ENCODE measurements at places on chromosomes 2 and 18.

DNA sequence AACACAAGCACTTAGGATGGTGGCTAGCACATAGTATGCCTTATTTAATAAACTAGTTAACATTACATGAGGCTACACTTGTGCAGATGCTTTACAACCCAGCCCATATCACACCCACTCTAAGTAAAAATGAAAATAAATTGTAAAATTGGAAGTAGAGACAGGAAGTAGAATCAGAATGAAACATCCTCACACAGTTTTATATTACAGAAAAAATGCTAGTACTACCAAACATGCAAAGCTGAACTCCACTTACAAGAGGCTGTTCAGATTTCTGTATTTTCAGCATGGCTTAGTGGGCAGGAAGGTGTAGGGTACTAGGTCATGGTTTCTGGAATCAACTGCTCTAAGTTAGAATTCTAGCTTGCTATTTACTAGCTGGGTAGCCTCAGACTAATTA, 18.2 kb upstream of the CRIM1 start:
- no peak for DNase-seq

DNA sequence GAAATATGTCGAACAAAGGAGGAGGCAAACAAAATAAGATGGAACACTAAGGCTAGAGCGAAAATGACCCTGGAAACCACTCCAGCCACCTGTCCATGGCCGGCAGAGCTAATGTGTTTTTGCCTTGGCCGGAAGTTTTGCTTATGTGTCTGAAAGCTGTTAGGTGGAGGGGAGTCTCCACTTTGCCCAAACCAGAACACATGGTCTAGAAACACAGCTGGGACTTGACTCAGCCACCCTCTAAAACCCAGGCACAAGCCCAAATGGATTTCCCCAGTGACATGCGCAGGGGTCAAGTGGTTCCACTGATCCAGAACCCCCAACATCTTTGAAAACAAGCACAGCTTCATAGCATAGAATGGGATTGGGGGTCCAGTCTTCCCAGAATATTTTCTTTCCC, 159.3 kb downstream of the ZBTB7C start:
- no peak for DNase-seq

GRCh38 chr2:217852555-217853211, 150.1 kb downstream of the TNS1 start:
- DNase-seq: no peak

GRCh38 chr2:172234716-172235691, 132.3 kb upstream of the DLX2 start:
- no peak for DNase-seq

GRCh38 chr2:161556440-161556839, 67.8 kb upstream of the SLC4A10 start:
- no peak for DNase-seq

- no peak for DNase-seq
Observed at GRCh38 chr18:49460976-49461601, 644 bp upstream of the DYM start.

GRCh38 chr2:143762176-143762928, 633.1 kb downstream of the ARHGAP15 start:
- no peak for DNase-seq

GRCh38 chr2:127735044-127735443, 33.7 kb downstream of the SFT2D3 start:
- no peak for DNase-seq

Data from upper lobe of right lung (tissue), 1 donor.